ENCODE measurements at places on chromosomes 5 and 9.
A peak's percentile ranks its signal among the peaks of the same experiment; 100 is the strongest.

DNA sequence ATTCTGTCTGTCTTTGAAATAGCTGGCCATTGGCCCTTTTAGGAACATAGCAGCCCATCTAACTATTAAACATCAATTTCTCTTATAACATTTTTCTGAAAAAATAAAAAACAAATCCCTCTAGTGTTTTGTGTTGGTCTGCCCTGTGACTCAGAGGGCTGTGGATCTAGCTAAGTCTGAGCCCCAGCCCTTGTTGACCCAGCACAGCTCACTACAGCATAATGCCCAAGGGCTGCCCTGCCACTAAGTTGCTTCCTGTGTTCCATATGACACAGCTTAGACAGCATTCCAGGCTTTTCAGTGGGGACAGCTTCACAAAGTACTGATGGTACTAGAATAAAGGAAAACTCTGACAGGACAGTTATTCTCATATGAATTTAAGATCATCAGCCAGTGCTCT lies 136.0 kb downstream of the SCAMP1 start:
- DNase-seq = peak; percentile 3

GRCh38 chr9:82255481-82256176 lies 267.1 kb downstream of the SPATA31D1 start:
- DNase-seq = no peak

GRCh38 chr9:111036429-111036789 lies 1.9 kb downstream of the LPAR1 start:
- no peak for DNase-seq

DNA sequence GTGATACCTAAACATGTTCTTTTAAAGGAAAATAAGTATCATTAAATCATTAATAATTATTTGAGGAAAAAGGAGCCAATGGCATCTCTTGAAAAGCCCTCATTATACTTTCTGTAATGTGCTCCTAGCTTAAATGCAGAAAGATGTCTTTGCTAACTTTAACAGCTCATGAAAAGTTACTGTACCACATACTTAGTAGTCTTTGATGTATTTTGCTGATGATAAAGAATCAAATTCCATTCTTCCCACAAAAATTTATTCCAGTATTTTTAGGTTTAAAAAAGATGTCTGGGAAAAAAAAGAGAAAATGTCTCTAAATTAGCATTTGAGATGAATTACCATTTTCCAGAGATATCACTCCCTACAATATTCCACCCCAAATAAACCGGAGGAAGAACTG lies 112.5 kb downstream of the PPP2R2B start:
- DNase-seq = no peak

- no peak for DNase-seq
Observed at GRCh38 chr5:89755024-89755423, 654.5 kb downstream of the CETN3 start.
